ENCODE measurements at places on chromosomes 13 and 19.

DNA sequence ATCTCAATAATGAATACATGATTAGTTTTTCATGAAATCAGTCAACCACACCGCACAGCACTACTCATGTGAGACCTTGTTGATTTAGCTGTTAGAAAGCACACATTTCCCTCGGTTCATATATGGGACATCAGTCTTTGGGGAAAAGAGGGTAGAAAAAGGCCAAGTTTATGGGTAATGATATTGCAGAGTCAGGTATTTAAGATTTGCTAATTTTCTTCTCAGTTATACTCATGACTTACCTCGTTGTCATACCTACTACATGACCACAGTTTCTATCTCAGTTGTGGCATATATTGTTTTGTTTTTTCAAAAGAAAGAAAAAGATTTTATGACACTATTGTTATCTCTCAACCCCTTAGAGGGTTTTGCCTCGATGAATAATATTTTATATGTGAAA lies 165.6 kb downstream of the POU4F1 start:
- no peak for DNase-seq

GRCh38 chr19:45444318-45445041 lies 20.8 kb upstream of the ERCC1 start:
- peak; percentile 96 for DNase-seq

DNA sequence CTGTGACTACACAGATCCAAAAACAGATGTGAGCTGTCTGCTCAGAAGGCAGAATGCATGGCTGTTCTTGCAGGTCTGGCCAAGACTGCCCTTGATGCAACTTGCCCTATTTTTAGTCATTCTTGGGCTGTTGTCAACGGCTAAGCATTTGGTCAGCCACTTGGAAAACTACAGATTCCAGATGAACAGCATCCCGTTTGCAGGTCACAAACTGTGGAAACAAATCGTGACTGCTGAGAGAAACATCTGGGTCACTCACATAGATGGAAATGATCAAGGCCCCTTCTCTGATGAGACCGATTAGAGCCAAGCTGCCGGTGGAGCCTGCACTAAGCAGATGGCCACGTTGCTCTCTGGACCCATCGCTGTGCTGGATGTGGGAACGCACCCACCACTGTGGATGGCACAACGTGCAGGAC lies 15.4 kb upstream of the METTL21C start:
- no peak for DNase-seq

DNA sequence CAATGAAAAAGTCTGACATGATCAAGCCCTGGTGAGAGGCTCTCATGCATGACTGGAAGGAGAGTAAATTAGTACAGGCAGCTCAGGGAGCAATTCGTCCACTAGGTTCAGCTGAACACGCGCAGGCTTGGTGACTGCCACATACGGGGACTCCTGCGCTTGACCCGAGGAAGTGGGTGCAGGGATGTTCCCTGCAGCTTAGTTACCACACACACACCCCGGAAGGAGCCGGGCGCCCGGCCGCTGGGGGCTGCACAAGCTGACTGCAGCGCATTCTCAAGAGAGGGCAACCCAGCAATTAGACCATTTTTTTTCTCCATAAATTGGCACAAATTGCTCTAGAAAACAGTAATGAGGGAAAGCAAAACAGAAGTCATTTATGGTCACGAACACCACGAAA lies 23.0 kb upstream of the MIER2 start:
- DNase-seq, result no peak

DNA sequence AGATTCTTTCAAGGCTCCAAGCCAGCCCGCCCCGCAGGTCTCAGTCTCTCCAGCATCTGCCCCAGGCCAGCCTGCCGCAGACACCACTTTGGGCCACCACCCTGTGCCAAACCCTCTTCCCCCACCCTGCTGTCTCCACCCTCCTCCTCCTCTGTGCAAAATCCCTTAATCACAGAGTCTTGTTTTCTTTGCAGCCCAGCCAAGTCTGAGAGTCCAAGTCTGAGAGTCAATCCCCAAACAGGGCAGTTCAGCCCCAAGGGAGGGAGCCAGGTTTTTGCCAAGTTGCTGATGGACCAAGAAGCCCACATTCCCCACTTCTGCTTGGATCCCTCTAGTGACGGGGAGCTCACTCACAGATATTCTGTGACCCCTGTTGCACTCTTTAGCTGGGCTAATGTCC lies 3.1 kb downstream of the ADAMTS10 start:
- peak; percentile 84 for DNase-seq

GRCh38 chr13:36385489-36385888 lies 39.3 kb upstream of the SPART start:
- DNase-seq, result peak; percentile 8

- DNase-seq, result no peak
These were observed 9.9 kb upstream of the SPART start for GRCh38 chr13:36356058-36356457.

GRCh38 chr13:38418286-38418685 lies 68.6 kb downstream of the UFM1 start:
- DNase-seq, result no peak
